ENCODE measurements at places on chromosomes 2 and 18. TPM values are rescaled to one million over a fixed set of nuclear protein-coding genes. Genes with fewer than 3 reads are reported as not detected.

The DAW1 gene
- total RNA-seq = not detected

DNA sequence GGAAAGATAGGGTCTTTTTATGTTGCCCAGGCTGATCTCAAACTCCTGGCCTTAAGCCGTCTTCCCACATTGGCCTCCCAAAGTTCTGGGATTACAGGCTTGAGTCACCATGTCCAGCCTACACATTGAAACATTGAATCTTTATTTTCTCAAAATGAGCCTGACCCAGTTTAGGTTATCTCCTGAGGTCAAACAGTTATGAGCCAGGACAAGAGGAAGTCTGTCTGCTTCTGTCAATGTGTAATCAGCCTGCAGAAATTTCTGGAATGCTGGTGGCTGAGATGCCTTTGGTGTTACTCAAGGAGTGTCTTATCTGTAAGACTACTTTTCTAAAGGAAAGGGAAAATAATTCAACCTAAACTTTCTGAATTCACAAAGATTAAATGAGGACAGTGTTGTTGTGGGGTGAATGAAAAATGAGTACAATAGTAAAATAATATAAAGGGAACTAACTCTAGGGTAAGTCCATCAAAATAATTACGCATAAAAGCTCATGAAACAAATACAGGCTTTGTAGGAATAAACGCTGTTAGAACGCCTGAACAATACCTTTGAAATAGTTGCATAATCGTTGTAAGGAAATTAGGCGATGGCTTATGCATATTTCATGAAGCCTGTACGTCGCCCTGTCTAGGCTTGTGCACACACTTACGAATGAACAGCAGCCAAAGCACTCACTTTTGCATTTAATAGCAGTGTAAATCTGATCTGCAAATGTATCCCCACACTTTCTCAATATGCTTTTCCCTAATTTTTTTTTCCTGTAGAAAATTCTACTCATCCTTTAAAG is 260.8 kb downstream of the RDH14 start:
- H3K4me3 ChIP-seq = no peak overlapping the region
- no peak for DNase-seq
- no peaks in the 10 kb centered on the region for H3K36me3 ChIP-seq

DNA sequence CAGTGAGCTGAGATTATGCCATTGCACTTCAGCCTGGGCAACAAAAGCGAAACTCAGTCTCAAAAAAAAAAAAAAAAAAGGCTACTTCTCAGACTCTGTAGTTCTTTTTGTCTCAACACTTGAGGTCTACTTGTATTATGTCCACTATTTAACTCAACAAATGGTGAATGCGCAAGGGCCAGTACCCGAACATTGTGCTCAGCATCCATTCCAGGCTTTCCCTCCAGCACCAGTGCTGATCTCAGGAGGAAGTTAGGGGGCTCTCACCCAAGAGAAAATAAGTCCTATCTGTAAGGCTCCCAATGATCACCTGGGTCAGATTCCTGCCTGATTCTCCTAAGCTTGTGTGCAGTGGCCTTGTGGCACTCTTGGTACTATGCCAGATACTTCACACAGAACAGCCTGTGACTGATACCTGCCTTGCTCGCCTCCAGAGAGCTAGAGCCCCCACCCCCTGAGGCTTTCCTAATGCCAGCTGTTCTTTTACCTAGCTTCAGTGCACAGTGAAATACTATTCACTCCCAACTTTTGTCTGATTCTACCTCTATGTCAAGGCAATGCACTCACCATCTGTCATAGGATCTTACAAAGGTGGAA is 74.9 kb downstream of the INO80D start:
- H3K27me3 ChIP-seq = no peaks in the 10 kb centered on the region
- no peaks in the 10 kb centered on the region for H3K4me1 ChIP-seq
- H3K36me3 ChIP-seq = peaks cover 40% of the 10 kb centered on the region
- no peak overlapping the region for H3K27ac ChIP-seq
- no peak overlapping the region for H3K4me3 ChIP-seq

GRCh38 chr2:88574445-88574844 is 52.8 kb downstream of the EIF2AK3 start:
- H3K27me3 ChIP-seq = no peaks in the 10 kb centered on the region
- DNase-seq = no peak
- H3K4me1 ChIP-seq = no peaks in the 10 kb centered on the region
- no peak overlapping the region for H3K4me3 ChIP-seq
- no peak overlapping the region for H3K27ac ChIP-seq
- peaks cover 40% of the 10 kb centered on the region for H3K36me3 ChIP-seq

DNA sequence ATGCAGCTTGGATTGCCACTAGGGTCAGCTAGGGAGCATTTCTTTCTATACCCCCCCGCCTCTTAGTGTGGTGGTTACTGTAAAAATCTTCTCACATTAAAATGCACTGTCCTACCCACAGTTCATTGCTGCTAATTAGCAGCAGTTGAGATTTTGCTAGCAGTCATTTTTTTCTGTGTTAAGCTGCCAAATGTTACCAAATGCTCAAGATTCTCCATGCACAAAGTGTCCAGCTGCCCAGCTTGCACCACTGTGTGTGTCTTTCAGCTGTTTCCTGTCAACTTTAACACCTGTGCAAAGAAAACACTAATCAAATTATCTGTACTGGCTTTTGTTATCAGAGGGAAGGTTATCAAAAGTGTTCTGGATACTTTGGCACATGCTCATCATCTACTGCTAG is 679.3 kb downstream of the NR4A2 start:
- H3K4me3 ChIP-seq = no peak overlapping the region
- DNase-seq = no peak
- H3K27me3 ChIP-seq = no peaks in the 10 kb centered on the region

DNA sequence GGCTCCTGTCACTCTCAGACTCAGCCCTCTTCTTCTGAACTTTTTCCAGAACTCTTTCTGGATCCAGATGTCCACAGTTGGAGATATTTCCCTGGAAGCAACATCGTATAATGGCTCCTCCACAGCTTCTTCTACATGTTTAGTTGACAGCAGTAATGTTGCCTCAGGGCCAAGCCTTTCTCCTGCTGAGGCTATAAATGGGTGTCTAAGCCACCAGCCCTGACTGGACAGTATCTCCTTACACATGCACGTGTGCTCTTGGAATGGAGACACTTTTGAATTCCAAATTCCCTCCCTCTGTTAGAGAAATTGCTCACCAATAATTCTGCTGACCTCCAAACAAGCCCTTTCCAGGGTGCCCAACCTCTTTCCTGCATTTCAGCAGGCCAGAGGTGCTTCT is 156.2 kb upstream of the PIK3C3 start:
- no peak for DNase-seq
- no peak overlapping the region for H3K27ac ChIP-seq
- H3K4me1 ChIP-seq = no peaks in the 10 kb centered on the region
- no peak overlapping the region for H3K4me3 ChIP-seq

DNA sequence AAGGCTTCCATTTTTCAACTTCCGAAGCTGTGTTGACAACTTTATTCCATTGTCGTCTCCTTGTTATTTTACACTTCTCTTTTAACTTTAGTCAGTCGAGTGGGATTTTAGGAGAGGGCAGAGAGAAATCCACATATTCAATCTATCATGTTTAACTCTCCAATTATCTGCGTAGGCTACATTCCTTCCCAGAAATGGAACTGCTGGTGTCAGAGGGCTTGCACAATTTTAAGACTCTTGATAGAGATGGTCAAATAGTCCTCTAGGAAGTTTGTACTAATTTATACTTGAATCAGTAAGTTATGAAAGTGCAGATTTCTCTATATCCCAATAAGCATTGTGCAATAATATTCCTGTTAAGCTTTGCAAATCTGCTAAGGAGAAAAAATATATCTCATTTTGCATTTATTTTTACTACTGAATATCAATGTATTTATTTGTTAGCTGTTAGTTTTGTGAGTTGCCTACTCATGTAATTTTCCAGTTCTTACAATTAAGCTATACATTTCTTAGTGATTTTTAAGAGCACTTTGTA is 95.6 kb downstream of the CYP26B1 start:
- peaks cover 2% of the 10 kb centered on the region for H3K27me3 ChIP-seq
- no peak for DNase-seq
- H3K27ac ChIP-seq = no peak overlapping the region
- no peaks in the 10 kb centered on the region for H3K36me3 ChIP-seq

Measured in activated CD8-positive, alpha-beta T cell treated with anti-CD3 and anti-CD28 coated beads, Interleukin-2, amount 10 ng/mL, durations not matched to agents 7 days and 5 days (primary cell).